Muscle of arm (tissue), 14 donors: ENCODE measurements at places on chromosomes 11 and 22. TPM values are rescaled to one million over a fixed set of nuclear protein-coding genes. Genes with fewer than 3 reads are reported as not detected.

CHRM1 gene
- 0.48 TPM for polyA plus RNA-seq

DNAJB7 gene
- 0.51 TPM for polyA plus RNA-seq

GRCh38 chr11:74971424-74971823 lies 17.3 kb upstream of the NEU3 start:
- no peak for DNase-seq

DNA sequence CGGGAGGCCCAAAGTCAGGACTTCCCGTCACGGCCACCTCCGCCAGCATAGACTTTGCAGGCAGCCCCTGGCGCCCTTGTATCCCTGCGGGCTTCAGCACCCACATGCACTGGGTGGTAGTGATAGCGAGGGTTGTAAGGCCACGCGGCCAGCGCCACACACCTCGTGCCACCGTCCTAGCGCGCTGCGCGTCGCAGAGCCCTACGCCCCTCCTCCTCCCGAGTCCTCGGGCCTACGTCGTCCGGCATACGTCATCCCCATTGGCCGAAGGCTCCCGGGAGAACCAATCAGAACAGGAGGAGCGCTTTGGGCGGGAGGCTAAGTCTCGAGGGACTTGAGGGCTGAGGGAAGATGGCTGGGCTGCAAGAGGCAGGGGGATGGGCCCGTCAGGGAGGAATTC lies 1.3 kb upstream of the BTBD18 start:
- no peak for DNase-seq

DNA sequence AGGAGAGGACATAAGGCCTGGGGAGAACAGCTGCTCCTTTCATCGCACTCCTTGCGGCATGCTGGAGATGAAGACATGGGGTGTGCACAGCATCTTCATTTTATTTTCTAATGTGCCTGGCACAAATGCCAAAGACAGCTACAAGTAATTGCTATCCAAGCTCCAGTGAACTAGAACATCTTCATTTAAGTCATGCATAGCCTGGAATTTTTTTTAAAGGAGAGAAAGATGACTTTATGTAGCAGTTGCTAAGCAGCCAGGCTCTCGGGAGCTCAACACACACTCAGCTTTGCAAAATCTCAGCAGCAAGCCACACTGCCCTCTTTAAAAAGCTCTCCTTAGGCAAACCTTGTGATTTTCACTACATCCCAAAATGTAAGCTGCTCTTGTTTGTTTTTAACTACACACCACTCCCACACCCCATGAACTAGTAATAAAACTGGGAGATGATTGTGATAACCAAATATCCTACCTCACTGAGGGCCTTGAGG lies 164.5 kb upstream of the POU2AF2 start:
- peak; percentile 77 for DNase-seq

DNA sequence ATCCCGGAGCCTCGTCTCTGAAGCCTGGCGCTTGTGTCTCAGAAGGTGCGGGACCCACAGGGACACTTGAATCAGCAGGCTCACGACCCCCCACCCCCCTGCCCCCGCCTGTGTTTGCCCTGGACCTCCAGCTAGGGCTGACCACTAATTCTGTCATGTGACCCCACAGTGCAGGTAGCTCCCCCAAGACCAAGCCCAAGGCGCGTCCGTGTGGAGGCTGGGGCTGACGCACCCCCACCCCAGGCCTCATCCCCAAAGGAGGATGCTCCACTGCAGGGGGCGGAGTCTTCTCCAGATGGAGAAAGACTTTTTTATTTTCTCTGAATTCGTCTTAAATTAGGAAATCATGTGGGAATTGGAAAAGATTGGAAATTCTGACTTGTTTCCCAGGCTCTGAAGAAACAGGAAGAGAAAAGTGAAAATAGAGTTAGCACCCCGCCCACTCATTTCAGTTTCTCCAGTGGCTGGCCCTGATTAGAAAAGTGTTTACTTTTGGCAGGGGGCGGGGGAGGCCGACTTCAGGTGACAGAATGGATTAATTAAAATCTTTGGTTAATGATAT lies 1.0 kb upstream of the RELA start:
- peak; percentile 83 for DNase-seq

GRCh38 chr11:60633645-60634044 lies 65.8 kb upstream of the MS4A8 start:
- DNase-seq = no peak

DNA sequence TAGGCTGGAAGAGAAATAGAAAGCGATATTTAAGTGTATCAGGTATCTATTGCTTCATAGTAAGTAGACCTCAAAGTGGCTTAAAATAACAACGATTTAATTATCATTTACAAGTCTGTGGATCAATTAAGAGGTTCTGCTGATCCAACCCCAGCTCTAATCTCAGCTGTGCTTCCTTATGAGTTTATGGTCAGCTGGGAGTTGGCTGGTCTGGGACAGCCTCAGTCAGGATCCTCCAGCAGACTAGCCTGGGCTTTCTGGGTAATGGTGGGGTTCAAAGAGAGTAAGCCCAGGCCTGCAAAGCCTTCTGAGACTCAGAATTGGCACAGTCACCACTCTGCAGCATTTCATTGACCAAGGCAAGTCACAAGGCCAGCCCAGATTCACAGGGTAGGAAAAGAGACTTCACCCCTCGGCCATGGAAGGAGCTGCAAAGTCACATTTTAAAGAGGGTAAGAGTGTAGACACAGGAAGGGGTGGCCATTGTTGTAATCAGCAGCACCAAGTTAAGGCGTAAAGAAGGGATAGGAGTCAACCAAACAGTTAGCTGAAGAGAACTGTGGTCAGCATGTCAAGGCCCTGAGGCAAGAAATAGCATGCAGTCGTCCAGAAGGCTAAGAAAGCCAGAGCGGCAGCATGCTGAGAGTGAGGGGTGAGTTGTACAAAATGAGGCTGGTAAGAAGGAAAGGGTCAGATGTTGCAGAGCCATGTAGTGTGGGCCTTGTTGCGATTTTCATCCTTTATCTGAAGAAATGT lies 168.2 kb downstream of the ETS1 start:
- no peak for DNase-seq

DNA sequence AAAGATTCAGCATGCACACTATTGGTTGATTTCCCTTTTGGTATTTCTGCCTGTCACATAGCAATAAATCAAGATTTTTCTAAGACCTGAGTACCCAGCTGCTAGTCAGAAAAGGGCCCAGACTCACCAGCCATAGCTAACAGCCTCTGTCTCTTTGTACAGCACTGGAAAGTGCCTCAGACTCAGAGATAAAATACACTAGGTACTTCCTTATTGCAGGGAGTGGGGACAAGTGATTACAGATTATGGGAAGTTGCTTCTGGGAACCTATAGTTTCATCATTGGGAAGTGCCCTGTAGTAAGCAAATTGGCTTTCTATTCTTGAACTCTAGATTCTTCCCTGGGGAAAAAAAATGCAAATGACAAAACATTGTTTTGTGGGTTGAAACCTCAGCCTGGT lies at the start of gene CASP5:
Gene CASP5 (minus strand): TSS at position 166 of the 400 bp plus-strand sequence. CDS start 32 bp downstream, at position 134.
- no peak for DNase-seq
